ENCODE measurements at places on chromosomes 11 and 22.

- DNase-seq: no peak
Measured at GRCh38 chr11:20260307-20260706, 100.0 kb upstream of the DBX1 start.

DNA sequence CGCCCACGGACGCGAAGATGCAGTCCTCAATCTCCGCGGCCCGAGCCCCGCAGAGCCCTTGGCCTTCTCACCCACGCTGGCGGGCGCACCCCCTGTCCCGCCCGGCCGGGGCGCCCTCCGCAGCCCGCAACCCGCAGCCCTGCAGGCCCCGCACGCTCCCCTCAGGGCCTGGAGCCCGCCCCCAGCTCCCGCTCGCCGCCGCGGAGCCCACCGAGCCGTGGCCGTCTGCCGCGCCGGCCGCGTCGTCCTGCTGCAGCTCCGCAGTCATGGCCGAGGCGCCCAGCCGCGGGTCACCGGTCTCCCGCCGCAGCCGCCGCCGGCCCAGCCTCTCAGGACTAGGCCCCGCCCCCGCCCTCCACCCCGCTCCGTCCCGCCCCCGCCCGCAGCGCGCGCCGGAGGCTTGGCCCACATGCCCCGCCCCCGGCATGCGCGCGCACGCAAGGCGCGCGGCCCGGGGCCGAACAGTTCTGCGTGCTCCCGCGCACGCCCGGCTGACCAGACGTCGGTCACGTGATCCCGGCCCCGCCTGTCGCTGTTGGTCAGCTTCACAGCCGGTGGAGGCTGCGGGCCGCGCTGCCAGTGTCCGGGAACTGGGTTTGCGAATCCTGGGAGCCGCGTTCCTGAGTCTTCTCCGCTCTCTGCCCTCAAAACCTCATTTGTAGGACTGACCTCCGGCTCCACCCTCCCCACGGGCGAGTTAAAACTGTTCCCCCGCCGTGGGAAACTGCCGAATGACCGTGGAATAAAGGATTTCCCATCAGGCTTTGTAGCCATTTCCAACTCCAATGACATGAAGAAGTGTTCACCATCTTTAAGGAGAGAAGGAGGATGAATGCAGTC lies at the start of gene USP28:
TSS of gene USP28 (minus strand) at position 339 of the 840 bp plus-strand sequence. CDS start at position 268, 71 bp downstream.
- DNase-seq: peak; percentile 92

GRCh38 chr11:75275581-75275980 lies 35.0 kb downstream of the TPBGL start:
- no peak for DNase-seq

DNA sequence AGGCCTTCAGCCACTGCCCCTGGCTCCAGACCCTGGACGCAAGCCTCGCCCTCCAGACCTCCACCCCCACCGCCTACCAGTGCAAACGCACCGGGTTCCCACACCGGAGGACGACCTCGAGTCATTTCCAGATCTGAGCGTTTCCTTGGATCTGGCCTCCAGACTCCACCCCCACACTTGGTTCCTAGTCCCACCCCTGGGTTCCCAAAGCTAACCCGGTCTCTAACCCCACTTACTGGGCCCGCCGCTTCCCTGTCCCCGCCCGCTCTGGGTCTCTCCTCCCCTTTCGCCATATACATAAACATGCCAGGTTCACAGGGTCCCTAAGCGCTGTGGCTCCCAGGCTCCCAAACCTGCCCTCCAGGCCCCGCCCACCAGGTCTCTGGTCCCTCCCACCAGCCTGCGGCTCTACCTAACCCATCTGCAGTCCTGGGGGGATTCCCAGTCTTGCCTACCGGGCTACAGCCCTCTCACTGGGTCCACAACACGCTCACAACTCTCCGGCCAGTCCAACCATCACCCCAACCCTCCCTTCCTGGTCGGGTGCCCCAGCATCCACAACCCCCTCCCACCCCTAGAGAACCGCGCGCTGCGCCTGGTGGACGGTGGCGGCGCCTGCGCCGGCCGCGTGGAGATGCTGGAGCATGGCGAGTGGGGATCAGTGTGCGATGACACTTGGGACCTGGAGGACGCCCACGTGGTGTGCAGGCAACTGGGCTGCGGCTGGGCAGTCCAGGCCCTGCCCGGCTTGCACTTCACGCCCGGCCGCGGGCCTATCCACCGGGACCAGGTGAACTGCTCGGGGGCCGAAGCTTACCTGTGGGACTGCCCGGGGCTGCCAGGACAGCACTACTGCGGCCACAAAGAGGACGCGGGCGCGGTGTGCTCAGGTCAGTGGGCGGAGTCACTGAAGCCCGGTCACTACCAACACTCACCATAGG lies 36.7 kb downstream of the CD6 start:
- DNase-seq: no peak

- DNase-seq: no peak
Measured at GRCh38 chr11:11522591-11522990, 99.2 kb downstream of the GALNT18 start.

GRCh38 chr22:37659897-37660708 lies 1.6 kb downstream of the PDXP start:
- no peak for DNase-seq
